CD4-positive, alpha-beta T cell treated with Interleukin-6 at 100 ng/mL for 8 hours (primary cell): ENCODE measurements at places on chromosomes 7 and 10.

GRCh38 chr10:3780771-3781467, 4.1 kb downstream of the KLF6 start:
- DNase-seq: no peak

GRCh38 chr10:117750616-117751015, 208.1 kb downstream of the EMX2 start:
- no peak for DNase-seq

DNA sequence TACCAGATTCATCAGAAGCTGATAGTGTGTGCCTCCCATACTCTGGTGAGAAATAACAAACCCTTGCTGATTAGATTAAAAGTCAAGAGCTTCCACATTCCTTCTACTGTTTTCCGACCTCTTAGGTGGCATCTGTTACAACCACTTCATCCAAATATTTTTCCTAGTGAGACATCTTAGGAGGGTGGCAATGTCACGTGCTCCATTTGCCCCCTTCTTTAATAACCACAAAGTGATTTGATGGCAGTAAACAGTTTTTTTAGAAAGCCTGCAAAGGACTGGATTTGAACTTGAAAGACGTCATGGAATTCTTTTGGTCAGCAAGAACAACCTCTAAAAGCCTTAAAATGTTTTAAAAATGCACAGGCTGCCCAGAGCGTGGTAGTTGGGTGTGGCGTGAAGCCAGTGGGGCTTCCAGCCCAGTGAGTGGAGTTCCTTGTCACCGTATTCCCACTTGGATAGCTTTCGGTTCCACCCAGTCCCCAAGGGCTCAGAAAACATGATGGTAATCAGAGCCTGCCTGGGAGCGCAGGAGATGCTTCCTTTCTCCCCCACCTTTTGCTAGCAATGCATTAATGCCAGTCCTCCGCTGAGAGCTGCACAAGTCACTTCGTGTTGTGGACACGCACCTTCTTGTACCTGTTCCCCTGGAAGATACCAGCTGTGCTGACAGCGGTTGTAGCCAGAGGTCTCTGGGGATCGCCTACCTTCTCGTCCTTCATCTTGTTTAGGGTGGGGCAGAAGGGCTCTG, 256.4 kb downstream of the KIAA1217 start:
- DNase-seq: no peak

DNA sequence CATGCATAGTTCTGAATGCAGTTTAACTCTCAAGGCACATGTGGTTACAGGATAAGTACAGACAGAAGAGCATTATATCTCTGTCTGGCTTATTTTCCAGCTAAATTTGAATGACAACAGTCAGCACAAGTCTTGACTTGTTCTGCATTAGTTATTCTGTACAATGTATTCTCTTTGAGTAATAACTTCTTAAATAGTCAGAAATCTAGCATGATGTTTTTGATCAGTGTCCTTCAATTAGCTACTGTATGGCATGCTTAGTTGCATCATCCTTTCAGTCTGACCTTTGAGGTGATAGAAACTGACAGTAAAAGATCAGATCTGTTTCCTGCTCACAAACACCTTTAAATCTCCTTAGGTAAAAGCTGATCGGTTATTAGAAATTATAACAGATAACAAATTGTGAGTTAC, 118.1 kb downstream of the ARL4A start:
- no peak for DNase-seq

GRCh38 chr10:12588091-12588860, 238.9 kb downstream of the CAMK1D start:
- DNase-seq: peak; percentile 46

GRCh38 chr10:13633689-13634088, 46.9 kb downstream of the PRPF18 start:
- no peak for DNase-seq

- no peak for DNase-seq
These were observed 2.0 kb upstream of the SPOCK2 start for GRCh38 chr10:72090326-72090725.

DNA sequence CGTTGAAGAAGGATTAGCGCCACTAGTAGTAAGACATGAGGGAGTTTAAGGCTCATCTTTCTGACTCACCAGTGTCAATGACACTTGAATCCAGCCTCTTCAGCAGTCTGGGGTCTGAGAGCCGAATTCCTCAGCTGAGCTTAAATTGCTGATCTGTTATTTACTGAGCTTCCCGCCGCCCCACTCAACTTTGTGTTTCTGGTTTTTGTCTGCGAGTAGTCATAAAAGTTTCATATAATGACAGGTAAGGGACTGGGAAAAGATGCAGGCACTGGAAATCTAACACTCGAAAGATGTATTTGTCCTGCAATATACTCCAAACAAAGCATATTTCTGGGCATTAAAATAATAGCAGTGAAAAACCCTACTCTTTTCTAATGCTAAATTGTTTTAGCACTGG, 51.2 kb upstream of the RELN start:
- DNase-seq: no peak

DNA sequence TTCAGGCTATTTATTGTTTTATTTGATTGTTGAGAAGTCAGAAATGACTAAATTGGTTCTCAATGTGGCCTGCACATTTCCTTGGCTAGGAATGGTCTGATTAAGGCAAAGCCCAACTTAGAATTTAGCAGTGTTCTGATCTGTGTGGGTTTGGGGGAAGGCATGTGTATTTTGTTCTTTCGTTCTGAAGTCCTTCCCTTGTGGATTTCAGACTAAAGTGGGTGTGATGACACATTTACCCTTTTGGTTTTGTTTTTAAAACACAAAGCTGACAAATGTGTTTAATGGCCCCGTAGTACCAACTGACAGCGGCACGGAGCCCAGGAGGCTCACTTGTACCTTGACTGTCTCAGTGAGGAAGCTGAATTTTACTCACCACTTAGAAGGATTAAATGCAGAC, 452.3 kb upstream of the GALNT17 start:
- no peak for DNase-seq

- DNase-seq: no peak
These were observed 34.3 kb downstream of the MYL10 start for GRCh38 chr7:101594790-101595189.

DNA sequence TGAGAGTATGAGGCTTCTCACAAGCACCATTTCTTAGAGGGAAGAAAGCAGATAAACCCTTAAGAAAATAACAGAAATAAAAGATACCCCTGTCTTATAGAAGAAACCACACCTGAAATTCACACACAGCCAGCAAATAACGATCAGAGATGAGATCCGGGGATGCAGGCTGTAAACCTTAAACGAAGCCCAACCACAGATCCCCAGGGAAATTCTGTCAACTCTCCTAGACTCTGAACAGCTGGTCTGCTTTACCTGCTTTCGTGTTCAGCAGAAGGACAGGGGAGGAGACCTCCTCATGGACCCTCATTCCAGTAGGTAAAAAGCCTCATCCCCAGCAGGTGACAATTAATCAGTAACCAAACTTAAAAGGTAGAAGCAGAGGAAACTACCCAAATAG, 45.0 kb downstream of the VOPP1 start:
- DNase-seq: no peak

DNA sequence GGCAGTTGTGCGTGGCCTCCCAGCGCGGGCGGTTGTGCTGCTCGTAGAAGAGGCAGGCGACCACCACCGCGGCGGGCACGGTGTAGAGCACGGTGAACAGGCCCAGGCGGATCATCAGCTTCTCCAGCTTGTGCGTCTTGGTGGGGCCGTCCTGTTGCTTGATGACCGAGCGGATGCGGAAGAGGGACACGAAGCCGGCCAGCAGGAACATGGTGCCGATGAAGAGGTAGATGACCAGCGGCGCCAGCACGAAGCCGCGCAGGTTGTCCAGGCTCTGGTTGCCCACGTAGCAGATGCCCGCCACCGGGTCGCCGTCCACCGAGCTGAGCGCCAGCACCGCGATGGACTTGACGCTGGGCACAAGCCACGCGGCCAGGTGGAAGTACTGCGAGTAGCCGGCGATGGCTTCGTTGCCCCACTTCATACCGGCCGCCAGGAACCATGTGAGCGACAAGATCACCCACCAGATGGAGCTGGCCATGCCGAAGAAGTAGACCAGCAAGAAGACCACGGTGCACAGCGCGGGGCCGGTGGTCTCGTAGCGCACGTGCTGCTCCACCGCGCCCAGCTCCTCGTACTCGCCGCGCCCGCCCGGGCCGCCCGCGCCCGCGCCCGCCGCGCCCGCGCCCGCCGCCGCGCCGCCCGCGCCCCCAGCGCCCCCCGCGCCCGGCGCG, 2.2 kb downstream of the FZD8 start:
- no peak for DNase-seq

DNA sequence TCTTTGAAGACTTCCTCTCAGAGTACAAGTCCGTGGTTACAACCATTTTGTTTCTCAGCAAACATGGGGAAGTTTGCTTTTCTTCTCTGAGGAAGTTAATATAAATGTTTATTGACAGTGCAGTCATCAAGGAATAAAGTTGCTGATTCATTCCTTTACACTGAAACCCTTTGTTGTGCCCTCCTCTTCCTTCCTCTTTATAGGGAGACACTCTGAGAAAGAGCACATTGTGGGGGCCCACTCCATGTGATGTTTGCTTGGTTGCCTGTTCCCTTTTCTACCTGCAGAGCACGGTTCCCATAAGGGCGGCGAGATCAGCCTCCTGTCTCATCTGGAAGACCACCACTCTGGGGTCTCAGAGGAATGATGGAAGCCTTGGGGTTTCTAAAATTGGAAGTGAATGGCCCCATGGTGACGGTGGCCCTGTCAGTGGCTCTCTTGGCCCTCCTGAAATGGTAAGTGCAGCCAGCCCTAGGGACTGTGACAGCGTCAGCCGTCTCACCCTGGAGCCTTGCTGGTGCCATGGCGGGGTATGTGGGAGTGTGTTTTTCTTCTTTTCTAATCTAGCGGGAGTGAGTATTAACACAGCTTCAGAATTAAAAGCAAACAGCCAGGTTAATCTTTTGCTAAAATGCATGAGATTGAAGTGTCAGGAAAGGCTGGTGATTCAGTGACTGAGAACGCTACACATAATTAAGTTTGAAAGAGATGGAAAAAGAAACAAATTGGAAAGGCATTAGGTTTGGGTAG, at the start of gene TBXAS1:
TSS of gene TBXAS1 (plus strand) at position 240 of the 750 bp plus-strand sequence. CDS start at position 367, 127 bp downstream.
- peak; percentile 15 for DNase-seq

DNA sequence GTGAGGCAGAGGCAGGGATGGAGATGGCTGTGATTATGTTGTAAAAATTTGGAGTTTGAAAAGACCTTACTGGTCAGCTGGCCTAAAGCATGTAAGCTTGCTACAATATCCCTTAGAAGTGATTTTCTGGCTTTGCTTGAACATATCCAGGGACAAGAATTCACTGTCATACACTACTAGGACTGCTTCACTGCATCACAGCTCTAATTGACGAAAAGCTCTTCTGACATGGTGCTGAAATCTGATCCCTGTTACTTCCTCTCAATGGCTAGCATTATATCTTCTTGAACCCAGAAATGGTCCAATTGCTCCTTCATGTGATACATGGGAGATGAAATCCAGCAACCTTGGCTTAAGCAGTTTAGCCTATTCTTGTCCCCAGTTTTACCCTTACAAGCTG, 197.7 kb upstream of the HPS1 start:
- DNase-seq: no peak

DNA sequence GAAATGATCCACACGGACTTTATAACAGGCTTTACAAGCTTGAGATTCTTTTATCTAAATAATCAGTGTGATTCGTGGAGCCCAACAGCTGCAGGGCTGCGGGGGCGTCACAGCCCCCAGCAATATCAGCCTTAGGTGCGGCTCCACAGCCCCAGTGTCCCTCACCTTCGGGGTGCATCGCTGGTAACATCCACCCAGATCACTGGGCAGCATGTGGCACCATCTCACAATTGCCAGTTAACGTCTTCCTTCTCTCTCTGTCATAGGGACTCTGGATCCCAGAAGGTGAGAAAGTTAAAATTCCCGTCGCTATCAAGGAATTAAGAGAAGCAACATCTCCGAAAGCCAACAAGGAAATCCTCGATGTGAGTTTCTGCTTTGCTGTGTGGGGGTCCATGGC, 155.6 kb downstream of the EGFR start:
- DNase-seq: no peak

DNA sequence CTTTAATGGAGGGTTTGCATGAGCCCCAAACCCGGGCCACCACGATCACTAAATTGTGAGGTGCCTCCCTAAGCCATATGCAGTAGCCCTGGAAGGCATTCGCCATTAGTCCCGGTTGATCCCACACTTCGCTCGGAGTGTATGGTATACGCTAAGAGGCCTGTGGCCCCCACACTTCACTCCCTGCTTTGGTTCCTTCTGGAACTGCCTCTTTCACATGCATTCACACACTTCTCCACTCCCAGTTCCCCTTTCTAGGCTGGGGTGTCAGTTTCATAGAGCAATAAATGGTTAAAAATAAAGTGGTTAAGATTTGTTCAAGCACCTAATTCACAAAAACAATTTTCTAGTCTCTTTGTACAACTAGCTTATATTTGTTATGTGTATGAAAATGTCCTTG, 212.1 kb upstream of the KCND2 start:
- no peak for DNase-seq

DNA sequence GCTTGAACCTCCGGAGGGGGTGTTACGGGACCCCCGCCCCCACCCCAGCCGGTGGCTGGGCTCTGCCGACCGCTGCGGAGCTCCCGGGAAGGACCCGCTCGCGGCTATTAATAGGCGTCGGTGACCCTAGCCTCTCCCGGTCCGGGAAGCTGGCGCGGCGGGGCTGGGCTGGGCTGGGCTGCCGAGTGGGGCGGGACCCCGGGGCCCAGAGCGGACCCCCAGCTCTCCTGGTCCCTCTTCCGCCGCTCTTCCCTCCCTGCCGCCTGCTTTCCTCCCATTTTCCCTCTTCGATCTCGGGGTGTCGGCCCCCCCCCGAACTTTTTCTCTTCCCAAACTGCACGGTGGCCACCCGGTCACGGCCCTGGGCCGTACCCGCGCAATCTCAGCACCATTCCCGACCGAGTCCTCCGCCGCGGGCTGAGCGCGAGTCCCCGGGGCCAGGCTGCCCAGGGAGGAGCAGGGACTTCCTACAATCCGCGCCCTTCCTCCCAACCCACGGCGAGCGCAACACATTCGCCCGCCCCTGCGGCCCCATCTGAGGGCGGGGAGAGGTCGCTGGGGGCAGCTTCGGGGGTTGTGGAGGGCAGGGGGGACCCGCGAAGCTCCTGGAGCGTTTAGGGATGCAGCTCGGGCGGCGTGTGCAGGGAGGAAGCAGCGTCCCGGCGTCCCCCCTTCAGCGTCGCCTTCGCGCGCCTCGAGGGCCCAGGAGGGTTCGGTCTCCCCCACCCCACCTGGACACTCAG, 3.1 kb upstream of the ELFN1 start:
- DNase-seq: no peak

GRCh38 chr7:128215739-128216138, 25.3 kb upstream of the LEP start:
- no peak for DNase-seq

GRCh38 chr7:74443543-74444247, 10.0 kb upstream of the GTF2IRD1 start:
- DNase-seq: no peak

GRCh38 chr10:127962205-127962604, 55.3 kb downstream of the PTPRE start:
- no peak for DNase-seq

DNA sequence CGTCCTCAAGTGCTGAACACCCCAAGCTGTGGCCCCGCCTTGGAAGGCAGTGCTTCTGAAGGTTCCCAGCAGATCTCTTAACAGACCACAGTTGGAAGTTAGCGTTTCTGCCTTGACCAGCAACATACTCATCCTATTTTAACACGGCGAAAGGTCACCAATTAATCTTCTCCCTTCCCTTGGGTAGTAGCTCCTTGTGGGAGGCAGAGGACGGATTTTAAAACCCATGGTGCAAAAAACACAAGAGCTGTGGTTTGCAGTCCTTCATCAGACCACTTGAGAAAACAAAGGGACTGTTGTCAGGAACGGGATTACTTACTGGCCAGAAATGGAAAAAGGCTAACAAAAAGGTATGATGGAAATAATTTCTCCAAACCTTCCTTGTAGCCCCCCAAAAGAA, 87.3 kb downstream of the BEND7 start:
- no peak for DNase-seq

GRCh38 chr7:31175672-31176071, 123.6 kb downstream of the ADCYAP1R1 start:
- no peak for DNase-seq
